ENCODE measurements at places on chromosomes 11 and 22. TPM values are rescaled to one million over a fixed set of nuclear protein-coding genes. Genes with fewer than 3 reads are reported as not detected.

The FOLR3 gene
- 5.5 TPM for total RNA-seq

The TMEM138 gene
- 10.4 TPM for total RNA-seq

The HTR3A gene
- not detected for total RNA-seq

The TYR gene
- not detected for total RNA-seq

The TMPRSS13 gene
- not detected for total RNA-seq

The EFCAB6 gene
- 1.1 TPM for total RNA-seq

The TSGA10IP gene
- not detected for total RNA-seq

The AQP11 gene
- total RNA-seq, result 0.45 TPM

The PLAAT2 gene
- total RNA-seq, result not detected

The MAP6 gene
- 1.2 TPM for total RNA-seq

The PRG3 gene
- total RNA-seq, result not detected

The OR8D4 gene
- not detected for total RNA-seq

The MMP27 gene
- total RNA-seq, result 1.3 TPM

The SCUBE2 gene
- total RNA-seq, result 8.2 TPM

The KRTAP5-11 gene
- total RNA-seq, result not detected

The UBQLN3 gene
- total RNA-seq, result not detected

The RASD2 gene
- not detected for total RNA-seq

The OR52R1 gene
- not detected for total RNA-seq

The CHST1 gene
- 0.15 TPM for total RNA-seq

The OLFML1 gene
- total RNA-seq, result 0.15 TPM

The ZP1 gene
- total RNA-seq, result 0.12 TPM

The LDHAL6A gene
- total RNA-seq, result not detected

The DAGLA gene
- total RNA-seq, result 0.98 TPM

The C11orf87 gene
- total RNA-seq, result not detected

The SPDYC gene
- total RNA-seq, result not detected

The KDM4E gene
- not detected for total RNA-seq

The DRD4 gene
- not detected for total RNA-seq

The PDE2A gene
- total RNA-seq, result 2.6 TPM

The FAM83F gene
- total RNA-seq, result not detected

The TTC28 gene
- 11.5 TPM for total RNA-seq

The MLC1 gene
- under 0.01 TPM for total RNA-seq

The OPCML gene
- total RNA-seq, result 0.08 TPM

The PARVA gene
- 24.9 TPM for total RNA-seq

The SSRP1 gene
- 71.0 TPM for total RNA-seq

The MIAT gene
- 0.94 TPM for total RNA-seq

The PRRG4 gene
- not detected for total RNA-seq
